ENCODE measurements at places on chromosomes 12 and 14. TPM values are rescaled to one million over a fixed set of nuclear protein-coding genes. Genes with fewer than 3 reads are reported as not detected.

SIX1 gene
- total RNA-seq: not detected

DNA sequence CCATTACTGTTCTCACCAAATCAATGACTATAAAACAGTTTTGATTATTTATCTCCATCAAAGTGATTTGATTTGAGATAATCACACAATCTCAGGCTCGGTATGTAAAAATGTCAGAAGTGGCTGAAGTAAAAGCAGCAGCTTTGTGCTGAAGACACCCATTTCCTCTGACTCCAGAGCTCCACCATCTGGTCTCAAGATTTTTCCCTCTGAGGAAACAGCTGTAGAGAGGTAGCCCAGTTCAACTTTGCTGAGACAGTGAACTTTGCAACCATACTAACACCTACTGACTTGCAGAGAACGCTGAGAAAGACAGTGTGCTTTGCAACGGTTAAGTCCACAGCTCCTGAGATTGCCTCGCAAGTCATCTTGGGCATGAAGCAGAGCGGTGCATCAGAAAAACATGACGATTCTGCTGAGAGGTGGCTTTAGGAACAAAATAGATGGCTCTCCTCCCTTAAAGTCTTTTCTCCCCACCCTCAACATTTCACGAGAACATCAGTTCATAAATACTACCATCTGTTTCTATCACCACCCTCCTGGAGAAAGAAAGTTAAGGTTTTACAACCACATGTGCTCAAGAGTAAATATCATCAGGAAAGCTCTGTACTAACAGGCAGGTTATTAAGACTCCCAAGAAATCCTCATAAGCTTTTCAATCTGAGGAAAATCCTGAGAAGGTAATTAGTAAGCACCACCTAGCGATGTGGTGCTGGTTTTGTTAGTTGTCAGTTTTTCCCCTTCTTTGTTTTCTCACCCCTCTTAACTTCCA is 34.8 kb downstream of the HIGD1C start:
- H3K36me3 ChIP-seq: peaks cover 6% of the 10 kb centered on the region
- peak; percentile 9 for DNase-seq
- H3K27ac ChIP-seq: no peak overlapping the region
- no peaks in the 10 kb centered on the region for H3K4me1 ChIP-seq

GRCh38 chr12:12908252-12908651 is 16.9 kb downstream of the GPRC5A start:
- DNase-seq: no peak
- no peaks in the 10 kb centered on the region for H3K27me3 ChIP-seq
- H3K4me3 ChIP-seq: no peak overlapping the region
- no peak overlapping the region for H3K27ac ChIP-seq
- H3K36me3 ChIP-seq: no peaks in the 10 kb centered on the region

- H3K27me3 ChIP-seq: no peaks in the 10 kb centered on the region
- DNase-seq: no peak
- H3K36me3 ChIP-seq: no peaks in the 10 kb centered on the region
- no peak overlapping the region for H3K27ac ChIP-seq
- no peak overlapping the region for H3K4me3 ChIP-seq
Observed at GRCh38 chr14:37870632-37871346, 275.4 kb downstream of the TTC6 start.

- H3K27ac ChIP-seq: no peak overlapping the region
- H3K27me3 ChIP-seq: no peaks in the 10 kb centered on the region
- H3K4me3 ChIP-seq: no peak overlapping the region
- H3K4me1 ChIP-seq: no peaks in the 10 kb centered on the region
- no peak for DNase-seq
Observed at GRCh38 chr12:13117029-13117428, 13.6 kb upstream of the GSG1 start.

RPS6KL1 gene
- 5.3 TPM for total RNA-seq

DNA sequence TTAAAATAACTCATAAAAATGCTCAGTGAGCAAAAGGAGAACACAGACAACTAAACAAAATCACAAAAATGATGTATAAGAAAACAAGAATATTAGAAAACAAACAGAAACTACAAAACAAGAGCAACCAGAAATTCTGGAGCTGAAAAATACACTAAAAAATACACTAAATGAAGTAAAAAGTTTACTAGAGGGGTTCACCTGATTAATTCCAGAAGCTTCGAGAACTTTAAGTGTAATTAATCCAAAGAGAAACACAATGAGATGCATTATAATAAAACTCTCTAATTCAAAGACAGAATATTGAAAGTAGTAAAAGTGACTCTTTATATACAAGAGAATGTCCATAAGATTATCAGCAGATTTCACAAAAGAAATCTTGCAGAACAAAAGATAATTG is 558.4 kb downstream of the CCER1 start:
- no peak overlapping the region for H3K4me3 ChIP-seq
- no peaks in the 10 kb centered on the region for H3K36me3 ChIP-seq
- no peak overlapping the region for H3K27ac ChIP-seq
- H3K27me3 ChIP-seq: no peaks in the 10 kb centered on the region

DNA sequence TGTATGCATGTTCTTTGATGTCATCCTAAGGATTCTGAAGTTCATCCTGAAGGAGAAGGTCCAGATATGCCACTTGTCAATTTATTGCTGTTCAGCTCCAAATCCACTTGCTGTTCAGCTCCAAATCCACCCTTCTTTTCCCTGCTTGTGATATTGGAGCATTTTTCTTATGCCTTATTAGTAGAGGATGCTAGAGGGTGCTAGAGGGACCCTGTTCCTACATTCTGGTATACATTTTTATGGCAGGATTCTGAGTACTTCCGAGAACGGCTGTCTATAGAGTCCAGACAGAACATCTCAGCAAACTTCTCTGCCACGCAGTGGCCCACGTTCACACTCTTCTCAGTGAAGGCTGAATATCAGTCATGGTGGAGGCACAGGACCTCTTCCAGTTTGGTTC is 406.7 kb downstream of the NOVA1 start:
- no peaks in the 10 kb centered on the region for H3K36me3 ChIP-seq
- H3K4me3 ChIP-seq: no peak overlapping the region
- no peaks in the 10 kb centered on the region for H3K4me1 ChIP-seq
- no peaks in the 10 kb centered on the region for H3K27me3 ChIP-seq

DNA sequence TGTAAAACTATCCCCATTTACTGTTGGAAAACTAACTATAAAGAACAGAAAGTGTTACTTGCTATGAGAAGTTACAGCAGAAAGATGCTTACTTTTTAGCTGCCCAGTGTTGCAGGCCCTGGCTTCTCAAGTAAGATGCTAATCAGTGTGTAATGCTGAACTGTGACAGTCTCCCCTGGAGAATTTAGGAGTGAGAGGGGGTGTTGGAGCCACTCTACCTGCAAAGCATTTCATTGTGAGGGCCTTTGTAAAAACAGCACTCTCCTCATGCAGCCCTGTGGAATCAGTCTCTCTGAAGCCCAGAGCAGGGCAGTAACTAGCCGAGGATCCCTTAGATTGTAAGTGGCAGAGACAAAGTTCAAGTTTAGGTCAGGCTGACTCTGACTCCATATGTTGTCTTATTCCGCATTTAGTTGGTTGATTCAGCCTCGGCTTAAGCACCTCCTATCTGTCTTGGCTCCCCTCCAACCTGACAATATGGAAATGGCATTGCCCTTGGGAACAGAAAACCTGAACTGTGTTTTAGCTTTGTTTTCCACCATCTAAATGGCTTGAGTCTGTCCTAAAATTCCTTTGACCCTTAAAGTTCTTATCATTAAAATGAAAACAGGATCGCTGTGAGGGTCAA is 141.3 kb downstream of the PRKCH start:
- H3K4me3 ChIP-seq: no peak overlapping the region
- H3K27me3 ChIP-seq: no peaks in the 10 kb centered on the region
- peaks cover 80% of the 10 kb centered on the region for H3K36me3 ChIP-seq
- H3K4me1 ChIP-seq: peaks cover 38% of the 10 kb centered on the region
- DNase-seq: no peak

- H3K27ac ChIP-seq: no peak overlapping the region
- no peak for DNase-seq
- no peak overlapping the region for H3K4me3 ChIP-seq
- no peaks in the 10 kb centered on the region for H3K27me3 ChIP-seq
- no peaks in the 10 kb centered on the region for H3K36me3 ChIP-seq
- no peaks in the 10 kb centered on the region for H3K4me1 ChIP-seq
Observed at GRCh38 chr14:52856139-52856538, 64.7 kb upstream of the GNPNAT1 start.

DNA sequence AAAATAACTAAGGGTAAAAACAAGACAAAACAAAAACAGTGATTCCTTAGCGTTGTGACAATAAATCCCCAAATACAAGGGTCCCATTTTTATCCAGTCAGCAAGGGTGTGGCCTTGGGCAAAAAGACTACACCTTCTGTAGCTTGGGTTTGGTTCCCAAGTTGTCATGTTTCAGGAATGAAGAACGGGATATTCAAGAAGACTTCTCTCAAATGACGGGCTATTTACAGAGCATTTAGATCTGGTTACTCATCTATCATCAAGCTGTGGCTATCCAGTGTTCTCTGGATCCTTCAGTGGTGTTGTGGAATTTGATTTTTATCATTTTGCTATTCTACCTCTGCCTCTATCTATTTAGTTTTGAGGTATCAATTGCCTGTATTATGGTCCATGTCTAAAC is 219.7 kb downstream of the SLC25A21 start:
- H3K27ac ChIP-seq: no peak overlapping the region
- no peak for DNase-seq
- H3K27me3 ChIP-seq: no peaks in the 10 kb centered on the region
- H3K4me3 ChIP-seq: no peak overlapping the region

ACVRL1 gene
- total RNA-seq: 0.58 TPM

DNA sequence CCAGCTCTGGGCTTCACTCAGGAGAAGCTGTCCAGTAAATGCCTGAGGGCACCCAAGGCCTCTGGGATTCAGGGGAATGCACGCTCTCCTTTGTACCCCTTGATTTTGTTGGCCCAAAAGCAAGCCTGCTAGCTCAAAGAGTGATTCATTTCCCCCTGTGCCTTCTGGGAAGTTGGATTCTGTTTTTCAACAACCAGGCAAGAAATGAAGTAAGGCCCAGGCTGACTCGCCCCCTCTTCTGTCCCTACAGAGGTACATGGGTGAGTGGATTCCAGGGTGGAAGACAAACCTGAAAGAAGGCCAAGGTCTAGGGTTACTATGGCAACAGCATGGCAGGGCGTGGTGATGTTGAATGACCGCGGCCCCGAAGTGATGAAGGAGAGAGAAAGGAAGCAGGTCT is 9.3 kb upstream of the SERPINA5 start:
- H3K36me3 ChIP-seq: no peaks in the 10 kb centered on the region
- no peak overlapping the region for H3K4me3 ChIP-seq
- H3K27ac ChIP-seq: no peak overlapping the region
- no peaks in the 10 kb centered on the region for H3K4me1 ChIP-seq

- H3K36me3 ChIP-seq: no peaks in the 10 kb centered on the region
- DNase-seq: no peak
Observed at GRCh38 chr12:111173836-111174235, 195.1 kb downstream of the PHETA1 start.

- no peaks in the 10 kb centered on the region for H3K4me1 ChIP-seq
- DNase-seq: no peak
- no peaks in the 10 kb centered on the region for H3K36me3 ChIP-seq
- no peaks in the 10 kb centered on the region for H3K27me3 ChIP-seq
- no peak overlapping the region for H3K4me3 ChIP-seq
Observed at GRCh38 chr14:32623300-32624093, 294.4 kb downstream of the AKAP6 start.

NINJ2 gene
- total RNA-seq: 2.5 TPM

CCND2 gene
- 148 TPM for total RNA-seq

CD27 gene
- 94.0 TPM for total RNA-seq

GRCh38 chr12:110688446-110689280 is at the start of gene HVCN1:
Gene HVCN1, minus strand, starts transcription at chr12:110689115. Its CDS starts 5,870 bp downstream, at chr12:110683245.
- H3K27ac ChIP-seq: peak within 1 kb of the TSS; percentile 57
- H3K27me3 ChIP-seq: no peaks in the 10 kb centered on the region
- H3K4me3 ChIP-seq: peak within 1 kb of the TSS; percentile 75
- H3K4me1 ChIP-seq: peaks cover 38% of the 10 kb centered on the region
- DNase-seq: no peak
- peaks cover 5% of the 10 kb centered on the region for H3K36me3 ChIP-seq

DNA sequence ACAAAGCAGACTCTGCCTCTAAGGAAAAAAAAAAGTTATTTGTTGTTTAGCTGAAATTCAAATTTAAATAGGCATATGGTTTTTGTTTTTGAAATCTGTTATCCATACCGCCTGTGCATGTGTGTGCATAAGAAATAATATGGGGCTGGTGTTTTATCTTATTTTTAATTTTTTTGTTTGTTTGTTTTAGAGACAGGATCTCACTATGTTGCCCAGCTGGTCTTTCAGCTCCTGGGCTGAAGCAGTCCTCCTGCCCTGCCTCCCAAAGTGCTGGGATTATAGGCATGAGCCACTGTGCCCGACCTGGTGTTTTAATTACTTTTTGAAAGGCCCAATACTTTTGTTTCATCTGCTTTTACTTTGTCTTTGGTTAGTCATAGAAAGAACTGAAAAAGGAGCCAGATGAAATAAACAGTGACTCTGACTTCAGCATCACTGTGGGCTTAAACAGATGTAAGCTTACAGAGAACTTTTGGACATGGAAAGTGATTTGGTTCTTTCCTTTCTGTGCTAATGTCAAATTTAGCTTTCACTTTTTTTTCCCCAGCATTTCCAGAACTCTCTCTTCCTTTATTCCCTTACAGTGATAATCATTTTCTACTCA is 37.2 kb downstream of the SUPT16H start:
- H3K27me3 ChIP-seq: peaks cover 14% of the 10 kb centered on the region
- H3K36me3 ChIP-seq: peaks cover 5% of the 10 kb centered on the region

DNA sequence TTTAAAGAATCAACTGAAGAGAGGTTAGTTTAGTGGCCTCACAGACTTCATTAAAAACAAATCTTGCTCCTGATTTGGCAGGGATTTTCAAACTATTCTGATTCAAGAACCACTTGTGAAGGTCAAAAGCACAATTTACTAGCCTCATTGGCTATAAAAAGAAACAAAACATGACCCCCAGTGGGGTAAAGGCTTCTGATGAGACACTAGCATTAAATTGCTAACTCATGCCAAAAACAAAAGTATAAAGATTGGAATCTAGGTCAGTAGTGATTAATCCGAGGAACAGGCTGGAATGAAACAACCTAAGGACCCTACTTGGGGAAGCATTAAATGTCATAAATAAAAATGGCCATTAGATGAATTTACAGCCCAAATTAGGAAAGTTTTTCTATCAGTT is 312.3 kb downstream of the PAWR start:
- H3K36me3 ChIP-seq: no peaks in the 10 kb centered on the region
- H3K4me1 ChIP-seq: no peaks in the 10 kb centered on the region
- no peaks in the 10 kb centered on the region for H3K27me3 ChIP-seq
- no peak overlapping the region for H3K27ac ChIP-seq
- no peak for DNase-seq

- H3K4me1 ChIP-seq: no peaks in the 10 kb centered on the region
- no peak overlapping the region for H3K4me3 ChIP-seq
Observed at GRCh38 chr12:80596509-80596908, 110.9 kb upstream of the MYF6 start.

GRCh38 chr12:130709971-130710732 is 5.9 kb downstream of the RIMBP2 start:
- no peaks in the 10 kb centered on the region for H3K4me1 ChIP-seq
- no peaks in the 10 kb centered on the region for H3K36me3 ChIP-seq
- H3K27ac ChIP-seq: no peak overlapping the region

- no peaks in the 10 kb centered on the region for H3K36me3 ChIP-seq
- no peaks in the 10 kb centered on the region for H3K4me1 ChIP-seq
- H3K27ac ChIP-seq: no peak overlapping the region
- peaks cover 4% of the 10 kb centered on the region for H3K27me3 ChIP-seq
- no peak overlapping the region for H3K4me3 ChIP-seq
Observed at GRCh38 chr14:39212693-39213092, 21.0 kb upstream of the MIA2 start.

GSC gene
- 0.37 TPM for total RNA-seq
